ENCODE measurements at places on chromosomes 1 and 21. TPM values are rescaled to one million over a fixed set of nuclear protein-coding genes. Genes with fewer than 3 reads are reported as not detected.

NTNG1 gene
- total RNA-seq = 3.7 TPM

CASQ1 gene
- 4.4 TPM for total RNA-seq

DNA sequence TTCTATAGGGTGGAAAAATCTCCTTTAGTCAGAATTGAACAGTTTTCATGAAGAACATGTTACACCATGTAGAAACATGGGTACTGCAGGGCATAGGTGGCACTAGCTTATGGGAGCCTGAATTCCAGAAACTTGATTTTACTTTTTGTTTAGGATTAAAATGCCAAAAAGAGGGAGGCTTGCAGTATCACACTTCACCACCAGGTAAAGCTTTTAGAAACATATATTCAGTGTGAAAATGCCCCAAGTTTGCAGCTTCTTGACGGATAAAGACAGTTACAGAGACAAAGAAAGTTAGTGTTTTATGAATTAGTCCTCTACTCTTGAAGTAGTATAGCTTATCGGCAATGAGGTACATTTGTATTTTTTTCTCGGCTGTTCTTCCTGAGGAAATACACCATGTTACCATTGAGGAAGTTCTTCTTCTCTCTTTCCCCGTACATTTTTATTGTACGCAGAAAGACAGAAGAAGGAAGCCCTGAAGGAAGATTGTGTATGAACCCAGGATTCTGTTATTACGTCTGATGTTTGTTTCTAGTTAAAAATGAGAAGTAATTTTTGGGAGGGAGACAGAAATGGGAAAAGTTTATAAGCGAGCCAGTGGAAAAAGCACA lies 66.1 kb downstream of the PBX1 start:
- DNase-seq = no peak

- DNase-seq = no peak
Measured at GRCh38 chr1:112247036-112247597, 148.9 kb upstream of the CTTNBP2NL start.

DNA sequence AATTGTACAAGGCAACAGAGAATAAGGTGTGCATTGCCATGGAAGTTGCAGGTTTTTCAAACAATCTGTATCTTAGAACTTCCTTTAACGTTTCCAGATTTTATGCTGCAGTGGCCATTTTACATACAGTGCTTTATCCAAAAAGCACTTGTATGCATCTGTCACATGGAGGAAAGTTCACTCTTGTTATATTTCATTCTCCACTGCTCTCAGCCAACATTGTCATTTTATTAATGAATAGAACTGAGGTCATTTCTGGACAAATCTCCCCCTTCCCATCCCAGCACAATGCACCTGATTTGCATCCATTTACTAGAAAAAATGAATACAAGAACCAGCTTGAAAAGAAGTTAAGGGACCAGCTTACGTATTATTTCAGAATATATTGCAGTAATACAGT lies 342.0 kb downstream of the USP25 start:
- DNase-seq = no peak

GRCh38 chr1:15402809-15403450 lies 6.8 kb upstream of the EFHD2 start:
- DNase-seq = no peak

DNA sequence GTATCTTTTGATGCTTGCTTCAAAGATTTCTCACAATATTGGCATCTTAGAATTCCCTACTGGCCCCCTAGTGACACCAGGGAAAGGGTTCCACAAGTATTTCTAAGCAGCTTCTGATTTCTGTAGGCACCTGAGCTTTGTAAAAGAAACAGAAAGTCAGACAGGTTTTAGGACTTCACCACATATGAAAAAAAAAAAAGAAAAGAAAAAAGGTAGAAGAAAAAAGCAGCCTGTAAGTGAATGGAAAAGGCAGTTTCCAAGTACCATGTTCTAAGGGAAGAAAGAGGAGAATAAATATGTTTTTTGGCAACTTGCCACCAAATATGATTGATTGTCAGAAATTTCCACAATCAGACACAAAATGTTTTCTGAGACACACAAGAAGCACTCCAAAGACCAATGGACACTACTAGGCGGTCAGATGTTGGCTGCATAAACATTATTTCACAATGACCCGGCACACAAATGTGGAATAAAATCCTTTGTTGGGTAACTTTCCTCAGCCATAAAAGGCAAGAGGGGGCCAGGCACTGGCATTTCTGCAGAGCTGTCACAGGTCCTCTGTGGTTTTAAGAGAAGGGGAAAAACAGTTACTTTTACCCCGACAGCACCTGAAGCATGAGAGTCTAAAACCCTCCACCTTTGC lies 12.7 kb upstream of the CPLANE2 start:
- DNase-seq = no peak

Measured in H7 (cell line).